A673 (cell line): ENCODE measurements at places on chromosomes 7 and 10.

DNA sequence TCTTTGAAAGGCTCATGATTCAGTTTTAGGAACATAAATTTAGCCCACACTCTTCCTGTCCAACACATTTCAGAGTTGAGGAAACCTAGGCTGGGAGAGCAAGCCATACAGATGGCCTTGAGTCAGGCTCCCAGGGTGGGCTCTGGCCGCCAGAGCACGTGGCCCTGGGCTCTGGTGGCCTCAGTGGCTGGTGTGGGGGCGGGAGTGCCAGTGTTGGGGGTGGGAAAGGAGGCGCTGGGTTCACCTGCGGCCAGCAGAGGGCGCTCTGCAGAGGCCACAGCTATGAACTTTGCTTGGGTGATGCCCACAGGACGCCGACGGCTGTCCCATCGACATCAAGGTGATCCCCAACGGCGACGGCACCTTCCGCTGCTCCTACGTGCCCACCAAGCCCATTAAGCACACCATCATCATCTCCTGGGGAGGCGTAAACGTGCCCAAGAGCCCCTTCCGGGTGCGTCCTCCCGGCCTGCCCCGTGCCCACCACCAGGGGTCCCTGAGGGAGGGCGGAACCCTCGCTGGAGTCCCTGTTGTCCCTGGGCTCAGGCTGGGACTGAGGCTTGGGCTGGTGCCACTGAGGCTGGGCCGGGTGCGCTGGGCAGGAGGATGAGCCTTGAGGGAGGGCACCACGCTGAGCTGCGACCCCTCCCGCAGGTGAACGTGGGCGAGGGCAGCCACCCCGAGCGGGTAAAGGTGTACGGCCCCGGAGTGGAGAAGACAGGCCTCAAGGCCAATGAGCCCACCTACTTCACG, 11.9 kb downstream of the FLNC start:
- DNase-seq, result peak; percentile 63

DNA sequence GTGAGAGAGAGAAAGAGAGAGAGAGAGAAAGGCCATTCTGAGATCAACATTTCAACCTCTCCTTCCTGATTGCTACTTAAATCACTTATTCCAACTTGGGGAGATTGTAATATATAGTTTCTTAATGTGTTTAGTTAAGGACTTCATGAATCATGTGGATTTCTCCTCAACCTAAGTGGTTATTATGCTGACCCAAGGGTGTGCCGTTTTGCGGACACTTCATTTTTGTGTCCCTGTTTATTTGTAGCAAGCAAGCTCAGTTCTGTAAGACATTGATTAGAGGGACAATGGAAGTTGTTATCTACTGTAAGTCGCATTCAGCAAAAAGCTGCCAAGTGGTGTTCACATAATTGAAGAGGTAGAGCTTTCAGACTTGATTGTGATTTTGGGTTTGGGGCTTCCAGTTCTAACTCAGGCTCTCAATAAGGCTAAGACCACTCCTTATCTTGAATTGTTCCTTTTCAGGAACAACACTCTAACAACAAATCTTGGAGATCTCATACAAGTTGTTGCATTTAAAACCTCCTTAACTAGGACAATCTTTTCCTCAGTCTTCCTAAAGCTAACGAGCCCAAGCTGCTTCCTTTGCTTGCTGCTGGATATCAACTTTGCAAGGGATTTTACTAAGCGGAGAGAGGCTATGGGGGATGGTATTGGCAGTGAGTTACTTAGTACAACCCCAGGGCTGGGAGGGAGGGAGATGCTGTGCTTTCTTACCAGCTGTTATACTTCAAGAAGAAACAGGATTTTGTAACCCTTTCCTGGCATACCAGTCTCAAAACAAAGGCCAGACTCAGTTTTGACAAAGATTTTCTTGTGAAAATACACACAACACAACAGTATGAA, 19.8 kb upstream of the COL1A2 start:
- DNase-seq, result peak; percentile 91

GRCh38 chr10:45439873-45440272, 65.9 kb downstream of the ALOX5 start:
- DNase-seq, result no peak

DNA sequence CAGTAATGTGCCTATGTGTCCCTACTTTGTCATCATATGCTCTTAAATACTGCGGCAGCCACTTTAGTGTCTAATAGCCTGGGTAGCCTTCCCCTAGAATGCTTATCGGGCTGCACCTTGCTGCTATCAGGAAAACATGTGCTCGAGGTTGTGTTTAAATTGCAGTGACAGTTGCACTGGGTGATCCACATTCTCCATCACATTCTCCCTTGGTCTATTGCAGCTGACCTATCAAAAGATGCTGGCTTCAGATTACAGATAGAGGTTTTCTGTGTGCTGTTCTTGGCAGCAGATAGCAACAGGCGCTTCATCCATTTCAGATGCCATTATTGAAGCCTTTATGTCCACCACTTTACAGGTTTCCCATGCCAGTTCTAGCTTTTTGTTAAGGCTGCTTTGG, 130.1 kb upstream of the MDFIC start:
- no peak for DNase-seq

DNA sequence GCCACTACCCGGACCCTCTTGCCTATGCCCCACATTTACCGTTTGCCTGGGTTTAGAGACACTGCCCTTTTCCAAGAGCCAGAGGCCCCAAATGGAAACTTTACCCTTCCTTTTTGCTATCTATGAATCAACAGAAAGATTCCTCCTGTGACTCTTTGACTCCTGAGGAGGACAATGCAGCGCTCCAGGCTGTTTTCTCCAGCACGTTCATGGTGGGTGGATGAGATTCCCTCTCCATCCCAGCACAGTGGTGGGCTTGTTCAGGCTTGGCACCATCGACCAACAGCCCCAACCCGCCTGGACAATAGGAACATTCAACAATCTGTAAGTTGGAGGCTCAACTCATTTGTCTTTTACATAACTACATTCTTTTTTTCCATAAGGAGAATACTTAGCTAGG, 55.9 kb downstream of the DLD start:
- DNase-seq, result no peak
